Stimulated activated CD4-positive, alpha-beta T cell treated with anti-CD3 and anti-CD28 coated beads, Interleukin-15, amount 100 ng/mL, for 24 hours (primary cell): ENCODE measurements at places on chromosomes 3 and 15.
A peak's percentile ranks its signal among the peaks of the same experiment; 100 is the strongest.

DNA sequence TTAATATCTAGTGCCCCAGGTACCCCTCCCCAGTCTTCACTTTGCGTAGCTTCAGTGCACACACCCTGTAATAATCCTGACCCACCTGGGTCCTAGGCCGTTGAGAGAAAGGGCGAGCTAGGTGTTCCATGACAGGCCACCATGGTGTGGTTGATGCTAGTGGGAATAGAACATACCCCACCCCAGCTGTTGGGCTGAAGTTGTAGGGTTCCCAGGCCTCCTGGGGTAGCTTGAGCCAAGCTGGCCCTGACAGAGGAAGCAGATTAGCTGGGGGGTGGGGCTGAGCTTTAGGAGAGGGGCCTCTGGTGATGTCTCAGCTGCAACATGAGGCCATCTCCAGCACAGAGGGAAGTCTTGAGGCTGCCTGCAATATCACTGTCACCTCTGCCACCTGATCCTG, 40.5 kb downstream of the RAB11A start:
- DNase-seq: no peak

DNA sequence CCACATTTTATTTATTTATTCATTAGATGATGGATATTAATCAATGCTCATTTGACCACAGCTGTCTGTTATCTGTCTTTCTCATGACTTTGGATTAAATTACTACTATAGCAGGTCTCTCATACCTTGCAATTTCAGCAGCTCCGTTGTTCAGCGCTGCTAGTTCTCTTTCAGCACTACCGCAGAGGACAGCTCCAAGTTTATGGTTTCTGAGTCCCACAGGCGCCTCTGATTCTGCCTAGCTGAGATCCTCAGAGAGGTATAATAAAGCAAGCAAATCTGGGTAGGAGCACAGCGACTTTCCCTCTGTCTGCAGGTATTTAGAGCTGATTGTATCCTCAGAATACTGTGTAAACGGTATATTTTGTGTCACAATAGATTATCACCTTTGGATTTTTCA, 204.9 kb downstream of the CNTN4 start:
- no peak for DNase-seq

- DNase-seq: no peak
These were observed 111.4 kb upstream of the CHL1 start for GRCh38 chr3:85180-85579.

GRCh38 chr3:71784914-71785531, at the start of gene PROK2:
PROK2 (minus strand) TSS chr3:71785148; CDS start chr3:71785052, 96 bp downstream.
- peak; percentile 65 for DNase-seq

DNA sequence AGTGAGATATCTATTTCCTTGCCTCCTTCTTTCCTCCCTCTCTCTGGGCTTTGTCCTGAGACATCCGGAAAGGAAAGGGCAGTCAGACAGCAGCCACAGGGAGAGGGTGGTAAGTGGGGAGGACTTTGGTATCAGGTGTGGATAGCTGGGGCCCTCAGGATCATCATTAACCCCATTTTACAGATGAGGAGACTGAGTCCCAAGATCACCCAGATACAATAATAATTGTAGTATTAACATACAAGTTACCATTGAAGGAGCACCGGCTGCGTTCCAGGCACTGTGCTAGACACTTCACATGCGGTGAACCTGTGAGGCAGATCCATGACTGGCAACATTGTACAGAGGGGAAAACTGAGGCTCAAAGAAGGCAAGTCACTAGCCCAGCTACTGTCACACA, 15.2 kb upstream of the LINGO1 start:
- DNase-seq: no peak

GRCh38 chr3:171380711-171381425, 79.3 kb downstream of the TNIK start:
- no peak for DNase-seq

GRCh38 chr3:122295266-122296062, 29.6 kb upstream of the CSTA start:
- no peak for DNase-seq

- peak; percentile 80 for DNase-seq
These were observed 24.6 kb upstream of the CORO2B start for GRCh38 chr15:68553994-68554720.

DNA sequence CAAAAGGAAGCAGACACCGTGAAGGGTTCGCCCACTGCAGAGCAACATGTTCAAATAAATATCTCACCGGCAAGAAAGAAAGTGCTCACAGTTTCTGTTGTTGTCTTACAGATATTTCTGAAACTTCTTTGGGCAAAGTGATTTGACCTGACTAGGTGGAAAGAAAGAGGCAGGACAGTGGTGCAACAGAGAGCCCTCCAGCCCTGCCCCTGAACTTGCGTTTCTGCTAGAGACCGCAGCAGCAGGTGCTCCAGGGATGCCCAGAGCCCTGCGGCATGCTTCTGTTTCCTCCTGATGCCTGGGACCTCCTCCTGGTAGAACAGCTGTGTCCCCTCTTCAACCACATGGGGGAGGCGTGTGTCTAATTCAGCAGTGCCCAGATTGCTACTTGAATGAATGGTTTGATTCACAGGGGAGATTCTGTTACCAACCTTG, 123.4 kb downstream of the ATP10A start:
- peak; percentile 46 for DNase-seq

DNA sequence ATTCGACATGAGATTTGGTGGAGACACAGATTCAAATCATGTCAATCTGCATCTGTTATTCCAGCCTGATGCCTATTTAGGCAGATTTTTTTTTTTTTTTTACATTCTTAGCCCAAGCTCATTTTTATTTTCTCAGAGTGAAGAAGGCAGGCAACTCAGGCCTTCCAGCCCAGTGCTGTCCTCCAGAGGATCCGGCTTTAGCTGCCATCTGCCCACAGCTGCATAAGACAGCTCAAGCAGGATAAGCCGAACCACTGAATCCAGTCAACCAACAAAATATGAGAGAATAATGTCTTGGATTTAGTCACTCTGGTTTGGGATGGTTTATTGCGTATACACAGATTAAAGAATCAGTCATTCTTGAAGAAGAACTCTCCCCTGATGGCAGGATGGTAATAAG, 19.9 kb upstream of the COLQ start:
- no peak for DNase-seq

DNA sequence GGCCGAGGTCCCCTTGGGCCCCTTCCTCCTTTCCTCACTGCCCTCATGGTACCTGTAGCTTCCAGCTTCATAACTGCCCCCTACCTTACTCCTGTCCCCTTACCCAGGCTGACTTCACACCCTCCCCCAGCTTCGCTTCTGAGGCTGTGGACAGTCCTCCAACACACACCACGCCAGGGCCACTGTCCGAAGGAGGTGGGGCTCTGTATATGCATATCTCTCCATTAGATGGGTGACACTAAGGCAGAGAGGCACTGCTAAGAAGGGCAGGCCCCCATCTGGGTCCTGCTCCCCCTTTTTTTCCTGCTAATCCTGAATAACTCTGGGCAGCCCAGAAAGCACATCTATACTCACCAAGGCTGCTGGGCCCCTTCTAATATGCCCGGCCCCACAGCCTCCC, 1.0 kb upstream of the COL7A1 start:
- no peak for DNase-seq

DNA sequence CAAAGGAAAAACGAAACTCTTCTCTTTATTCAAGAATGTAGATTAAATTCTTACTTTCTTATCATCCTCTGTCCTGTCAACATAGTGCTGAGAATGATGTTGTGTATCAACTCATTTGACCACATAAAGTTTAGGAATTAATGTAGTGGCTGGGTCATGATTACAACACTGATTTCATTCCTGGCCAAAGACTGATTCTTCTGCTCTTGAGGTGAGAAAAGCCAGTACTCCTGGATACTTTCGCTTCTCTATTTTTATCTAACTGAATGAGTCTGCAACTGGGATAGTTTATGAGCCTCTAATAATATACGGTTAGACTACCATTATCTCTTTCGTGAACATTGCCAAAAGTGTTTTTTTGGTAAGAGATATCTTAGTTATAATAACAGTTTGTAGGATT, 173.0 kb downstream of the LPP start:
- DNase-seq: no peak

DNA sequence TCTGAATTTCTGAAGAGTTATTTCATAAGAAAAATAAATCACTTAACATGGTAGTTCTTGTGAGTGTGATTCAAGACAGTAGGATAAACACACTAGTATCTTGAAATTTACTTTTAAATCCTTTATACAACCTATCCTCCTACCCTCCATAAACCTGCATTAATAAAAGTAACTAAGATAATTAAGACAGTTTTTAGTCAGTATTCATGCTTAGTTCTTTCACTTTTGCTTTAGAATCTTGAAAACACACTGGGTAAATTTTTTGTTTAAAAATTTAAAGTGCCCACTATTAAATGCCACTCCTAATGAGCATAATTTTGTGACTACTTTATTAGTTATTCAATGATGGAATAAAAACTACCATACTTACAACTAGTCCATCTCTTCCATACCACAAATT, 28.8 kb downstream of the GOLIM4 start:
- DNase-seq: no peak

DNA sequence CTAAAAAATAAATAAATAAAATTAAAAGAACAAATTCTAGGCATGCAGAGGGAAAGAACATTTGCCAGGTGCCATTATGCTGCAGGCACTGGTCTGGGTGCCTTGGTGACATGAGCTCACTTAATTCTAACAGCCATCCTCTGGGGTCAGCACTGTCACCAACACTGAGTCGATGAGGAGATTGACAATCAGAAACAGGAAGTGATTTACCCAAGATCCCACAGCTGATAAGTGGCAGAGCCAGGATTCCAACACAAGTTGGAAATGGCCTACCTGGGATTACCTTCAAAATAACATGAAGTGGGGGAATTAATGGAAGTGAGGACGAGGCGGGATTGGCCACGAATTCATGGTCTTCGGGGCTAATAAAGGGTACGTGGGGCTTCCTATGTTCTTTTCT, 3.6 kb downstream of the PLIN1 start:
- no peak for DNase-seq

DNA sequence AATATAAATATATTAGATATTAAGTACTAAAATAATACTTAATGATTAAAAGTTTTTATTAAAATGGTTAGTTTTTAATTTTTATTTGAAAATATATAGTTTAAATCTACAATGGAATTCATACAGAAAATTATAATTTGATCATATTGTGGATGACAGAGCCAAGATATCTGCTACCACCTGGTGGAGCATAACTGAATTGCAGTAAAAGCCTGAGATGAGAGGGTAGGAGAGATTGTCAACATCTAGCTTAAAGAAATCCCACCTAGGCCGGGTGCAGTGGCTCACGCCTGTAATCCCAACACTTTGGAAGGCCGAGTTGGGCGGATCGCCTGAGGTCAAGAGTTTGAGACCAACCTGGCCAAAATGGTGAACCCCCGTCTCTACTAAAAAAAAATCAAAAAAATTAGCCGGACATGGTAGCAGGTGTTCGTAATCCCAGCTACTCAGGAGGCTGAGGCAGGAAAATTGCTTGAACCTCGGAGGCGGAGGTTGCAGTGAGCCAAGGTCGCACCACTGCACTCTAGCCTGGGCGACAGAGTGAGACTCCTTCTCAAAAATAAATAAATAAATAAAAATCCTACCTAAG, 25.1 kb upstream of the CSTA start:
- peak; percentile 43 for DNase-seq

DNA sequence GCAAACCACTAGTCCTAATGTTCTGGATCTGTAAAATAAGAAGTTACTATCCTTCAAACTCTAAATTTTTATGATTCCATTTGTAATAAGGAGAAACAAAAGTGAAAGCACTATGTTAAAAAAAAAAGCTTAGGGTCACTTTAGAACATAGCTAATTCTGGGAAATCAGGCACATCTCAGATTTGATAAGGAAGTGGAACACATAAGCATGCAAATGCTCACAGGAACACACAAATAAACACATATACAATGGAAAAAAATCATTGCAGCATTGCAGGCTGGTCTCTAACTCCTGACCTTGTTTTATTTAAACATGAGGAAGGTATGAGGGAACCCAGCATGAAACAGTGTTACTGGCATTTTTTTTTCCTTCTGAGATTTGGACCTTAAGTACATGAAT, 63.2 kb upstream of the TNFSF10 start:
- no peak for DNase-seq

- no peak for DNase-seq
These were observed 662.8 kb upstream of the CCDC54 start for GRCh38 chr3:106714400-106714799.

GRCh38 chr3:141959589-141960554, 83.4 kb downstream of the ATP1B3 start:
- no peak for DNase-seq

- no peak for DNase-seq
These were observed 22.8 kb downstream of the TMEM43 start for GRCh38 chr3:14147617-14148016.

GRCh38 chr15:31365032-31365654, 38.5 kb downstream of the KLF13 start:
- no peak for DNase-seq

DNA sequence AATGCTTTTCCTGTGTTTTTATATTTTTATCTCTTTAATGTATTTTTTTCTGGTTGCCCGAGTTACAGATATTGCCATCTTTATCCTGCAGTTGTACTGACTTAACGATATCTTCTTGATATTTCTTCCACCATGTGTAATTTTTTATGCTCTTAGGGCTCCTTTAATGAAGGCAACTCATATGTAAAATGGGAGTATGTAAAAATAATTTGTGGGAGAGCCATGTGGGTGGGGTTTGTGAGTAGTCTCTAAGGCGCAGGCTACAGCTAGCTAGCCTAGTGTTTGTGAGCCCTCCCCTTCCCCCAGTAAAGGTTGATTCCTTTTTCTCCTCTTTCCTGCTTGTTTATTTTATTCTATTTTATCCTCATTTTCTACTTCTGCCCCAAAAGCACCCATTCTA, 38.1 kb downstream of the UBE2E1 start:
- DNase-seq: no peak

DNA sequence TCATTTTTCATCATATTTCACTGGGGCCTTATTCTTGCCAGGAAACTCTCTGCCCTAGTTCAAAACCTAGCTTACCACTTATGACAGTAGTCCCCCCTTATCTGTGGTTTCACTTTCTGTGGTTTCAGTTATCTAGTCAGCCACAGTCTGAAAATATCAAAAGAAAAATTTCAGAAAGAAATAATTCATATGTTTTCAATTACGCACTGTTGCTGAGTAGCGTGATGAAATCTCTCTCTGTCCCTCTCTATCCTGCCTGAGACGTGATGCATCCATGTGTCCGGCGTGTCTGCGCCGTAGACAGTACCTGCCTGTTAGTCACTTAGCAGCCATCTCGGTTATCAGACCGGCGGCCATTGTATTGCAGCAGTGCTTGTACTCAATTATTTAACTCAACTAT, 369.9 kb upstream of the MCTP2 start:
- no peak for DNase-seq

- no peak for DNase-seq
These were observed 549.8 kb upstream of the AGTR1 start for GRCh38 chr3:148147903-148148302.

- no peak for DNase-seq
These were observed 8.3 kb upstream of the TM4SF4 start for GRCh38 chr3:149466192-149466591.

DNA sequence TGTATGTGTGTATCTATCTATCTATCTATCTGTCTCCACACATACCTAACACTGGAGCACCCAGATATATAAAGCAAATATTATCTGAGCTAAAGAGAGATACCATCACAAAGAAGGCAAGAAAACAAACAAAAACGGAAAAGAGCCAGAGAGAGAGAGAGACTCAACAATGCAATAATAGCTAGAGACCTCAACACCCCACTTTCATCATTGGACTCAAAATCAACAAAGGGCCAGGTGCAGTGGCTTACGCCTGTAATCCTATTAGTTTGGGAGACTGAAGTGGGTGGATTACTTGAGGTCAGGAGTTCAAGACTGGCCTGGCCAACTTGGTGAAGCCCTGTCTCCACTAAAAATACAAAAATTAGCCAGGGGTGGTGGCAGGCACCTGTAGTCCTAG, 23.4 kb downstream of the NCBP2 start:
- no peak for DNase-seq
